ENCODE measurements at places on chromosomes 2 and 18.

GRCh38 chr18:31565345-31565744, 26.3 kb upstream of the TTR start:
- no peak for DNase-seq

GRCh38 chr2:107146181-107146580, 260.2 kb upstream of the ST6GAL2 start:
- no peak for DNase-seq

GRCh38 chr2:241538838-241539615, 19.5 kb upstream of the BOK start:
- DNase-seq = no peak

DNA sequence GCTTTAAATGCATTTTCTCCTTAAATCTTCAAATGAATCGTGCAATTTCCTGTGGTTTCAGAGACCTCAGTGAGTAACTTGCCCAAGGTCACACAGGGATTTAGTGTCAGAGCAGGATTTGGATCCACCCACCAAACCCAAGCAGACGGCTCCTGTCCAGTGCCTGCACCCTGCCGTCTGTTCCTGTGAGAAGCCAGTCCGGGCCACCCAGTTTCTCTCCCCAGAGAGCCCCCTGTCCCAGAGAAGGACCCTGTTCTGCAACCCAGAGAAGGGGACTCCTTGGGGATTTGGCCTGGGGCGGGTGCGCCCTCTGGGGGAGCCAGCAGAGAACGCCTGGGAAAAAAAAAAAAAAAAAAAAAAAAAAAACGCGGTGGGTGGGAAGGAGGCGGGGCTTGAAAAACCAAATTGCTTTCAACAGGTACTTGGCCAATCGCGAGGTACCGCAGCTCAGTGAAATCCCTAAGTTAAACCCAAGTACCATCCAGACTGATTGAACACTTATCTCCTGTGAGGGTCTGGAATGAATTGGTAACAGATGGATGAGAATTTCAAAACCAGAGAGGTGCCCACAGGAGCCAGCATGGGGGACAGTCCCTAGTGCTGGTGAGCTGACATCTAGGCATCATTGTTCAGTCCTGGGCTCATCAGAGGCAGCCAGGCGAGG, 30.9 kb upstream of the REEP1 start:
- DNase-seq = peak; percentile 8

DNA sequence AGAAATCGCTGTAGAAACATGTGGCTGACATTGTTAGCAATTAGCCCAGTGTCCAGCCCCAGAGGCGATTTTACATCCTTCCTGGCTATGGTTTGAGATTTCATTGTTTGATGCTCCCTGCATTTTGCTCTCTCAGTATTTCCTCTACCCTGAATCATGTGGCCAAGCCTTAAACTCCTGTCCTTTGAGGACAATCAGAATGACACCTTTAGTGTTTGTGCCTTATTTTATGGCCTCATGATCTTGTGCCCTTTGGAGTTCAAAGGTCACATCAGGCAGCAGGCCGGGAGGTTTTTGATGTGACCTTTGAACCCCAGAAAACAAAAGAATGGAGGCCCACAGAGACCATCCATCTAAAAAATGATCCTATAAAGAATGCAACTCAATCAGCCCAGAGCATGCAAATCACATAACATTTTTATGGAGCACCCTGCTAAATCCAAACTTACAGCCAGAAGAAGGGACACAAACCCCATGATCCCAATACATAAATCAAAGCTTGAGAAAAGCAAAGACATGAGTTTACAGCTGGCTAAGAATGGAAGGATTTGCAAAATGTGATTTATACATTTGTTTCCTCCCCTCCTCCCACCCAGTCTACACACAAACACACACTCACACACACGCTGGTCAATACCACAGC, 52.5 kb downstream of the FECH start:
- no peak for DNase-seq

- no peak for DNase-seq
These were observed 355.2 kb upstream of the SLC14A2 start for GRCh38 chr18:45260125-45260524.

DNA sequence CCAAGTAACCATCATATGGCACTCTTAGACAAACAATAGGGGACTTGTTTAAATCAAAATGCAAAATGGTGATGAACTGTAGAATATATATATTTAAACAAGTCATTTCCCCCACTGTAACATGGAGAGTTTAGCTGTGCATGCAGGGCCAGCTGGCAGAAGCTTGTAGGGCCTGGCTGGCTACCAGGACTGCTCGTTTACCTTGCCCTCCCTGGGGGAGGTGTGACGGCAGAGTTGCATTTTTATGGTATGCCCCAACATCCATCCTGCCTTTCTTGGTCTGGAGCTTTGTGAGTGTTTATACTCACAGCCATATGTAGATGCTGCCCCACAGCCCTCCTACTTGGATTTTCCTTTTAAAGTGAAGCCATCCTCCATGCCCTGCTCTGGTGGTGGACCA, 101.7 kb upstream of the ZFP36L2 start:
- DNase-seq = no peak

- DNase-seq = no peak
These were observed 104.6 kb downstream of the ITGB1BP1 start for GRCh38 chr2:9318461-9319337.

GRCh38 chr18:5895876-5896740, 786 bp upstream of the TMEM200C start:
- DNase-seq = no peak

- no peak for DNase-seq
These were observed 242.3 kb upstream of the FOSL2 start for GRCh38 chr2:28150236-28150915.

GRCh38 chr2:195498176-195498575, 158.8 kb upstream of the SLC39A10 start:
- peak; percentile 37 for DNase-seq

GRCh38 chr2:9335322-9335832, 88.0 kb downstream of the ITGB1BP1 start:
- no peak for DNase-seq

- DNase-seq = no peak
These were observed 1482.4 kb downstream of the LRP1B start for GRCh38 chr2:140648393-140648792.

DNA sequence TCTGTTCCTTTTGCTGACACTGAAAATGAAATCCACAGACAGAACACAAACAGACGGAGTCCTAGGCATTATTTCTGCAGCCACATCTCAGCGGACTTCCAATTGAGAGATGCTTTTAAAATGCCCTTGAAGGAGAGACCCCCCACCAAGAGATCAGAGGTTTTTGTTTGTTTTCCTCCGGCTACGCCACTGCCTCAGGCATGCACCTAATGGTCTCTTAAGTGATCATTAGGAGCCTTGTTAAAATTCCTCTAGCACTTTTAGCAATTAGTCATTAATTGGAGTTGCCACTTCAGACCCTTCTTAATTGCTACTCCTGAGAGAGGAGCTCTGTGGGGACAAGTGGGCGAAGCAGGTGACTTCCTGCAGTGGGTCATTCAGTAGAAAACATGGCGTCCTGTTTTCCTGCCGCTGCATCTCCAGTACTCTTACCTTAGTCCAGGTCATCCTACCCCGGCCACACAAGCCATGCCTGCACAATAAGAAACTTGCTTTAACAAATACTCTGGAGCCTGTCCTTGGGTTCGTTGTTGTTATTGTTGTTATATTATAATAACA, 257.7 kb upstream of the CHAC2 start:
- DNase-seq = no peak

GRCh38 chr18:59385191-59385590, 26.1 kb upstream of the LMAN1 start:
- DNase-seq = no peak

GRCh38 chr18:2108591-2108990, 462.7 kb downstream of the METTL4 start:
- DNase-seq = no peak

DNA sequence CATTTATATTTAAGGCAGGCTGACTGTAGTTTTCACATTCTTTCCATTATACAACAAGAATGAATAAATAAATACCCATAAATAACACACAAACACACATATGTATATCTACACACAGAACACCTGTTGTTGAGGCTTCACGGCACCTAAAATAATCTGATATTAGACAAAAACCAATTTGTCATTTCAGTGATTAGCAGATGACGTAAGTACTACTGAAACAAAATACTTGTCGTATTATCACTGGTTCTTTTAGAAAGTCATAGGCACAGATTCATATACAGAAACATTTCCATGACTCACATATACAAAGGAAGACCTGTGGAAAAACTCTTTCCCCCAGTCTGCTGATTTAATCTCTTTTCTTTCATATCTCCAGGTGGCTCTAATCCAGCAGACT, 1113.4 kb upstream of the FANCL start:
- DNase-seq = no peak

DNA sequence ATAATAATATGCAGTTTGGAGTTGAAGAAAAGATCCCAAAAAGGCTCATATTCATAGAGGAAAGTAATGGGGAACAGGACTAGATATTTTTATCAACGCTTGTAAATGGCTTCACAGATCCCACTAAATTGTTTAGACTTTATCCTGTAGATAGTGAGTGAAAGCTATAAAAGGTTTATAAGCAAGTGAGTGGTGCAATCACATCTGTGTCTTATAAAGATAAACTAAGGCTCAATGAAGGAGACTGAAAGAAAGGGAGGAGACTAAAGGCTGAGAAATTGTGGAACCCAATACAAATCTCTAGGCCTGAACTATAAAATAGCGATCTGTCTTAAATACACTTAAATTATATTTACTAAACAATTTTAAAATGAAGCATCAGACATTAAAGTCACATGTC, 7.7 kb downstream of the SP3 start:
- DNase-seq = no peak

DNA sequence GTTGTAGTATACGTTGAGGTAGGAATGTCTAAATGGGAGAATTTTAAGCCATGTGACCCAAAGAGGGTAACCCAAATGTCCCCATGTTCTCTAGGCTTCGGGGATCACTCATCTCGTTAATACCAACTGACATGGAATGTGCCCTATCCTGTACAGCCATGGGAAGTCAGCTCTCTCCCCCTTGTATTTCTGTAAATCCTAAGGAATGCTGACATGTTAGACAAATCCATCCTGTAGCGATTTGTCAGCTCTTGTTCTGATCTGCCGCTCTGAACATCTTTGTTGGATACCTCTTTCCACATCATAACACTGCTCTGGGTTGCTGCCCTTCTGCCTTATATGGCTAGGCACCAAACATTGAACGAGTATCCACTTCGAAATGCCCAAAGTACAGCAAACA, 350.6 kb downstream of the RND3 start:
- no peak for DNase-seq

- DNase-seq = no peak
These were observed 1693.4 kb upstream of the SLC39A10 start for GRCh38 chr2:193963472-193964119.

DNA sequence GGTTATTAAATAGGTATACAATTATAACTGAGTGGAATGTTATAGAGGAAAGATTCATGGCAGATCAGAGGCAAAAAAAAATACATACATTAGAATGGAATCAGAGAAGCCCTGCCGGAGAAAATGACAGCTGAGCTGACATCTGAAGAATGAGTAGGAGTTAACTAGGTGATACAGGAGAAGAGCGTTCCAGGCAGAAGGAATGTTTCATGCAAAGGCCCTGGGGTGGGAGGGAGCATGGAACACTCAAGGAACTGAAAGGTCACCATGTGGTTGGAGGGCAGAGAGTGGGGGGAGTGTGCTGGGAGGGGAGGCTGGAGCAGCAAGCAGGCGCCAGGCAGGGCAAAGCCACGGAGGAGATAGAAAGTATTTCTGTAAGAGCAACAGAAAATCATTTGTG, 31.6 kb upstream of the CDK5R2 start:
- no peak for DNase-seq

DNA sequence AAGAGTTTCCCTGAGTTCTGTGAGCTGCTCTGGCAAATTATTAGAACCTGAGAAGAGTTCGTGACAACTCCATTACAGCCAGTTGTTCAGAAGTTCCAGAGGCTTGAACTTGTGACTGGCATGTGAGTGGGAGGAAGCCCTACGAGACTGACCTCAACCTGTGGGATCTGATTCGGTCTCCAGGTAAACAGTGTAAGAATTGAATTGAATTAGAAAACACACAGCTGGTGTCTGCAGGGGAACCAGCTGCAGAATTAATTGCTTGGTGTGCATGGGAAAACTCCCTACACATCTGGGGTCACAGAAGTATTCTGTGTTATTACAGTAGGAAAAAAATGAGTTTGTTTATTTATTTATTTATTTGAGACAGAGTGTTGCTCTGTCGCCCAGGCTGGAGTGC, 14.0 kb upstream of the ITSN2 start:
- DNase-seq = no peak

DNA sequence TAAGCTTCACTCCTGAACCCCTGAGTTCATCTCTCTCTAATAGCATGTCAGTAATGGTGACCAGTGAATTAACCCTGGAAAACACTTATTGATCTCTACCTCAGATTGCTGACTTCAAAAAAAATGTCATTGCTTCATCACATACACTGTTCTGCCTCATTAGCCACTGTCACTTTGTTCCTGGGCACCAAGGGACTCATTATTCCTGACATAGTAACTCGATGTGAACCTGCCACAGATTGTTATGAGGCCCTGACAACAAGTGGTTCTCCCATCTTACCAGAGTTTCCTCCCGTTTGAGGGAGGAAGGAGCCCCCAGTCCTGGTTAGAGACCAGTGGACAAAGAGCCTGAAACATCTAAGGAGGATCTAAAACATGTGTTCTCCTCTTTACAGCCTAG, 403.3 kb upstream of the SMIM21 start:
- DNase-seq = no peak

DNA sequence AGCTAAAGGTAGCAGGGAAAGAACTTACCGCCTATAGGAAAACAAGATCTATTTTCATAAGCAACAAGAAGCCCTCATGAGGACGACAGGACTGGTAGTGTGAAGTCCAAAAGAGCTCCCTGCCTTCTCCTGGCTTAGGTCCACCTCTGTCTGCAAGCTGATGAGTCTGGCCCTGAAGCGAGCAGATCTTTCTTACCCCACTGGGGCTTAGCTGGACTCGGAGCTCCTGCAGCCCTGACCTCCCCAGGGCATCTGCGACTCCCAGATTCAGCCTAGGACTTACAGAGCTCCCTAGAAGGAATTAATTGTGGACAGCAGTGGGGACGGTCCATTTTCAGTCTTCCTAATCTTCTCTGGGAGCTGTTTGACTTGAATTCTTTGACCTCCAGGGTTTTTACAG, 53.7 kb downstream of the MCFD2 start:
- no peak for DNase-seq

- DNase-seq = no peak
These were observed 128.4 kb downstream of the IRS1 start for GRCh38 chr2:226671141-226671676.

DNA sequence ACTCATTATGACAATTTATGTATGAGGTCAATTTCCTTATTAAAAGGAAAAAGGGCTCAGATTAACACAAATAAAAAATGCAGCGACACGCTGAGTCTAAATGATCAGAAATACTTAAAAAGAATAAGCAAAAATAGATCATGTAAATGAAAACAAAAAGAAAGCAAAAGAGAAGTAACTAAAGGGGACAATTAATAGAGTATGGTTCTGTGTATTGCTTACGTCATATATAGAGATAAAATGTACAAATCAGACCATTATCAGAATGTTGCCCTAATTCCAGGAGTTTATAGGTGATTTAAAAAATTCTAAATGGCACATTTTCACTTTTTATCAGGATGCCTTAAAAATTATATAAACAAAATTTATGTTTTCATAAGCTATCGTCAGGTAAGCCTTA, 189.5 kb downstream of the DNAH7 start:
- DNase-seq = no peak

- DNase-seq = no peak
These were observed 61.5 kb downstream of the EFR3B start for GRCh38 chr2:25103287-25103871.

All from T follicular helper cell (primary cell).